Right lobe of liver (tissue), 6 donors: ENCODE measurements at places on chromosomes 2 and 18. TPM values are rescaled to one million over a fixed set of nuclear protein-coding genes. Genes with fewer than 3 reads are reported as not detected.

GRCh38 chr2:16012626-16013358 lies 72.4 kb downstream of the MYCN start:
- no peaks in the 10 kb centered on the region for H3K36me3 ChIP-seq
- DNase-seq = no peak
- H3K4me1 ChIP-seq = peaks cover 6% of the 10 kb centered on the region

DNA sequence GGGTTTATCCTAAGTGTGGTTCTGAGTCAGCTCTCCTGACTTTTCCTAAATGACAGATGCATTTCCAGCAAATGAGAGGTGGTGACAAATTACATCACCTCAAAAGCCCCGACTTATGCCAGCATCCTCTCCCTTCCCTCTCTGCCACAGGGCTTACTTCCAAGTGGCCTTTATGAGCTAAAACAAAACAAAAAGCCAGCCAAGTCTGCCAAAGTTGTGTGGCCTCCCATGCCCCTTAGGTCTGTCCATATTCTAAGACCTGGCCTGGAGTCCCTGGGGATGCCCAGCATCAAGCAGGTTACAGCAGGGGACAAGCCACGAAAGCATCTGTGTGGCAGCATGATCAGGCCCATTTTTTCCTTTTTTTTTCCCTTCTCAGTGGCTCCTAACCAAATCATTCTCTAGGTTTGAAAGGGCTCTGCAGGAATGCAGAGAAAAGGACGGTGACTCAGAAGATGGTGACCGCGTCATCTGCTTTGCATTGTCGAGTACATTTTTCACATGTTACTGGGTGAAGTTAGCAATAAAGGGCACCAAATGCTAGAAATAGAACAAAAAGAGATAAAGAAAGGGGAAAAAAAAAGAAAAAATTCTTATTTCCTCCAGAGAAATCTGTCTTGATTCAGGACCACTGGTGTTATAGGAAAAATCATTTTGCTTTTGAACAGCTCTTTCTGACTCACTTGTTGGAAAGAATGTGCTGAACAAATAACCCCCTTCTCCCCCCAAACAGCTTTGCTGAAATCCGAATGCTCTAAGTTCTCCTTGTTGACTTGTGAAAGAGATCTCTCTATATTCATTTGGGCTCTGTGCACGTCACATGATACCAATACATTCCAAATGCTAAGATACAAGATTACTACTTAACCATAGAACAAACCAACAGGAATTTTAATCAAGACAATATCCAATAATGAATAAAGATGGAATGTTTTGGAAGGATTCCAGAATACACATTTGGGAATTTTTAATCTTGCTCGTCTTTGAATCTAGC lies 178.7 kb downstream of the EN1 start:
- no peaks in the 10 kb centered on the region for H3K27me3 ChIP-seq
- H3K36me3 ChIP-seq = no peaks in the 10 kb centered on the region
- no peak overlapping the region for H3K4me3 ChIP-seq
- no peaks in the 10 kb centered on the region for H3K4me1 ChIP-seq

- H3K36me3 ChIP-seq = no peaks in the 10 kb centered on the region
- no peaks in the 10 kb centered on the region for H3K4me1 ChIP-seq
- no peak overlapping the region for H3K4me3 ChIP-seq
- no peak overlapping the region for H3K27ac ChIP-seq
- H3K27me3 ChIP-seq = no peaks in the 10 kb centered on the region
These were observed 4.6 kb downstream of the TBC1D8 start for GRCh38 chr2:101146535-101146934.

The TCF23 gene
- not detected for total RNA-seq

DNA sequence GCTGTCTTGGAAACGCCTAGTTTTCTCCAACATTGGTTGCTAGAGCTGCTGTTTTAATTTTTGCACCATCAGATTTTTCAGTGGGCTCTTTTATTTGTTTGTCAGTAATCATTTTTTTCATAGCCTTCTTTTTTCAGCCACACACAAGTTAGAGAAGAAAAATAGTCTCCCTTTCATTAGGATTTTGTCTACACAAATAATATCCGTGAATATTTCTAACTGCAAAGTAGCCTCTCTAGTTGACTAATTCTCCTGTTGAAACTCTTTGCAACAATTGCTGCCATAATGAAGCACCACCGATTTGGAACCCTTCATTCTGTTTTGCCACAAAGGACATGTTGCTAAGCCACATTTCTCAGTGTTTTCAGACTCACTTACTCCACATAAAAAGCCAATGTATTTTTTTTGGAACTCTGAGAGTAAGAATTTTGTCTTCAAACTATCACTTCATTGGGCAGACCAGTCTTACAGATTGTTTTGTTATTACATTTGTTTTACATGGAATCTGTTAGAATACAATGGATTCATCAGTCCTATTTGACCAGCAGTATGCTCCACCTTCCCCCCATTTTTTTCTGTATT lies 9.6 kb downstream of the KCNJ3 start:
- no peaks in the 10 kb centered on the region for H3K36me3 ChIP-seq
- no peak overlapping the region for H3K4me3 ChIP-seq
- H3K4me1 ChIP-seq = no peaks in the 10 kb centered on the region
- no peak for DNase-seq
- no peaks in the 10 kb centered on the region for H3K27me3 ChIP-seq

DNA sequence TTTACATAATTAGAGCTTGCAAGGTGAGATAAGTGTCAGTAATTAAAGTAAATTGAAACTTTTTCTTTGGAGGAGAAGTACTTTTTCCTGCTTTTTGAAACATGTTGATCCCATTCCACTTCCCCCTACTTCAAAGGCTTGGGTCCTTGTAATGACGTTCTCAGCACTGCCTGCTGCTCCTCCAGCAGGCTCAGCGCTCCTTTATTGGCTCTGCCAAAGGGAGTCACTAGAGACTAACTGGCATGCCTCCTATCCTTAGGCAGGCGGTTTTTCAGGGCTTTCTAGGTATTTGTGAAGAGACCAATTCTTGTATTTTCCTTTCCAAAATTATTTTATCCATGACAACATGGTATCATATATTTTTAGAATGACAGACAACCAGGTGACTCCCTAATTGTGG lies 43.9 kb upstream of the ACADL start:
- DNase-seq = no peak
- no peaks in the 10 kb centered on the region for H3K4me1 ChIP-seq
- no peaks in the 10 kb centered on the region for H3K36me3 ChIP-seq
- H3K27me3 ChIP-seq = no peaks in the 10 kb centered on the region
- no peak overlapping the region for H3K27ac ChIP-seq
- no peak overlapping the region for H3K4me3 ChIP-seq

- H3K36me3 ChIP-seq = no peaks in the 10 kb centered on the region
- no peak overlapping the region for H3K4me3 ChIP-seq
- no peak for DNase-seq
- no peaks in the 10 kb centered on the region for H3K4me1 ChIP-seq
These were observed 160.4 kb downstream of the AGAP1 start for GRCh38 chr2:235654103-235654813.

The C2orf80 gene
- not detected for total RNA-seq

The DPP10 gene
- total RNA-seq = not detected

DNA sequence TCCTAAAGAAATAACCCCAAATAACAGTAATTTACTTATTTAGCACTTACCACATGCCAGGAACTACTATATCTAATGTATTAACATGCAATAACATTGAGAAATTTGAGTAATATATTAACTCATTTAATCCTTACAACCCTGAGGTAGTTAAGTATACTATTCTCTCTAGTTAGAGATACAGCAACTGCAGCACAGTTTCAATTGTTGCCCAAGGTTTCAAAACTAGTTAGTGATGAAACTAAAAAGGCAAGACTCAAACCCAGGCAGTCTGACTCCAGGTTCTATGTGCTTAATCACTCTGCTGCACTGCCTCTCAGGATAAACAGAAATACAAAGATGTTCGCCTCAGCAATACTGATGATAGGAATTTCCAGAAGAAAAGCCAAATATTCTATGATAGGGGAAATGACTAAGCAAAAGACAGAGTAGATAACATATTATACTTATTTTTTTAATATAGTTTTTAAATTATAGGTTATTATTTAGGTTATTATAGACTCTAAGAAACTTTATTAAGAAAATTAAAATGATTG lies 88.0 kb downstream of the SS18 start:
- H3K27me3 ChIP-seq = no peaks in the 10 kb centered on the region
- H3K27ac ChIP-seq = no peak overlapping the region
- H3K4me1 ChIP-seq = no peaks in the 10 kb centered on the region
- DNase-seq = no peak

The GBX2 gene
- not detected for total RNA-seq

The SERPINB4 gene
- total RNA-seq = not detected

The CHRNG gene
- total RNA-seq = not detected

- H3K27me3 ChIP-seq = no peaks in the 10 kb centered on the region
- no peaks in the 10 kb centered on the region for H3K36me3 ChIP-seq
- H3K4me3 ChIP-seq = no peak overlapping the region
- no peak for DNase-seq
These were observed 85.8 kb downstream of the PLEKHM3 start for GRCh38 chr2:207939342-207940108.

- H3K4me1 ChIP-seq = no peaks in the 10 kb centered on the region
- peaks cover 54% of the 10 kb centered on the region for H3K27me3 ChIP-seq
- no peak for DNase-seq
- no peak overlapping the region for H3K27ac ChIP-seq
- H3K36me3 ChIP-seq = no peaks in the 10 kb centered on the region
These were observed 3.7 kb upstream of the SIX3 start for GRCh38 chr2:44937688-44938240.

DNA sequence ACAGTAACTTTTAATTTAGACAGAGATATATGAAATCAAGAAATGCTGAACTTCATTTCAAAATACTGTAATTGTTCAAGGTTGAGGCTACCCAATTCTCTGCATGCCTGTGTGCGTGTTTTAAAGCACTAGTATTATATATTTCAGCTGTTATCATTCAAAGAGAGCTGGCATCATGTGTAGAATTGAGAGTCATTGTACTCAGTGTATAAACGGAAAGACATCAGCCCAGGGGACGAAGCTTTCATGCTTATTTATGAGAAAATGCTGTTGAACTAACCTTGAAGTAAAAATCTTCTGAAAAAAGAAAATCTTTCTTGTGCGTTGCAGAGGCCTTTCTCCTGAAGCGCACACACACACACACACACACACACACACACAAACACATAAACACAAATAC lies 48.4 kb downstream of the MYCN start:
- no peak for DNase-seq
- H3K4me3 ChIP-seq = no peak overlapping the region
- no peaks in the 10 kb centered on the region for H3K4me1 ChIP-seq
- H3K36me3 ChIP-seq = no peaks in the 10 kb centered on the region

The TUBA3E gene
- not detected for total RNA-seq

The GPBAR1 gene
- 0.98 TPM for total RNA-seq

The KDM3A gene
- total RNA-seq = 40.8 TPM

DNA sequence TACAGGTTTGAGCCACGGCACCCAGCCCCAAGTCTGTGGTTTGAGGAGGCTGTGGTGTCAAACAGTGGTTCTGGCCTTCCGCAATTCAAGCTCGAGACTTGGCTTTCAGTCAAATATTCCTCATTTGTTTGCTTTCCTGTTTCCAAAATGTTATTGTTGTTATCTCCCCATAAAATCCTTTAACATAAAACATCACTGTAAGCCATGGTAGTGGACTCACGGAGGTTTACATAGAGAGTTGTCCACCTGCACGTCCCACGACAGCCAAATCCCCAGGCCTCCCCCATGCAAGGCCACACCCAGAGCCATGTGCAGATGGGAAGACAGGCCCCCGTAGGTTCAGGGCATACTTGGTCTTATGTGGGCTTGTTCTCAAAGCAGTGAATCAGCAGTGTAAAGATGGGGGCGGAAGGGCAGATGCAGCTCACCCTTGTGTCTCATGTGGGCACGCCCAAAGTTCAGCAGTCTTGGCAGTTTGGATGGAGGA lies 18.9 kb upstream of the ST3GAL5 start:
- no peak overlapping the region for H3K4me3 ChIP-seq
- no peak for DNase-seq
- H3K36me3 ChIP-seq = no peaks in the 10 kb centered on the region
- no peaks in the 10 kb centered on the region for H3K27me3 ChIP-seq

DNA sequence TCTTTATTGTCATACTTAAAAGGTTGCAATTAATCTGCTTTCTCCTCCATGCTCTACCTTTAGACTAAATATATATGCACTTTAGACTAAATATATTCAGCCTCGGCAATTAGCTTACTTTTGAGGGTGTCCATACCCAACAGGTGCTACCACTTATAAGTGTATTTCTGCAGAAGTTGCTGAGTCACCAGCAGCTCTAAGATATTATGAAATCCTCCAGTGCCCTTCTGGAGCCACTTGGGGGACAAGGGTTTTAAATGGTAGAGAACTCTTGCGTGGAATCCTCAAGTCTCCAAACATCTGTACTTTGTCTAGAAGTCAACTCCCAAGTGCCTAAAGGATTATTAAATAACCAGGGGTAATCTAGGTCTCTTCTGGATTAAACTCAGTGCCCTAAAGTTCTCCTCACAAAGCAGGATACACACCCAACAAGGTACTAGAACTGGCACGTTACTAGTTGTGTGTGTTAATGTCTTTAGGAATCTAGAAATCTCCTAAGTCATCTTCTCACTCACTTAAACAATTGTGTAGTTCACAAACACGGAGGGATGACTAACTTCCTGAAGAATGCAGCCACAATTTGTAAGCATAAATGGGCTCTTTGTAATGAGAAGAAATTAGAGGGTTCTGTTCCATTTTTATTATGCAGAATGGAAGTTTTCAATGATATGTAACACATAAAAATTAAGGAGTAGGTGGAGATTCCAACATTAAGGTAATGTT lies 159.7 kb downstream of the CD226 start:
- DNase-seq = no peak
- no peaks in the 10 kb centered on the region for H3K27me3 ChIP-seq
- H3K4me1 ChIP-seq = no peaks in the 10 kb centered on the region
- no peaks in the 10 kb centered on the region for H3K36me3 ChIP-seq
- no peak overlapping the region for H3K4me3 ChIP-seq

DNA sequence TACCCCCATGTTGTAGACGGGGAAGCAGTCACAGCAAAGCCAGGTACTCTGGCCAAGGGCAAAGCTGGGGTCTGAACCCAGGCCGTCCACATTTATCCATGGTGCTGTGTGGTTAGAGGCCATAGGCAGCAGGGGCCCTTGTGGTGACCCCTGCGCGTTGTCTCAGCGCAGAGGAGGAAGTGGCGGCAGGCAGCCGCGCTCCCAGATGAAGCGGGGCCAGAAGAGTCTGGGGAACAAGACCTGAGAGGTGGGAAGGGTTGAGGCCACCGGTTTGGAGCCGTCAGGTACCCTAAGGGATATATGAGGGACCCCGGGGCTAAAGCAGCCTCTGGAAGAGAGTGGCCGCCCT lies 770 bp downstream of the ZNF396 start:
- no peak overlapping the region for H3K27ac ChIP-seq
- H3K4me3 ChIP-seq = peak overlapping the region; percentile 87
- DNase-seq = peak; percentile 43
- H3K4me1 ChIP-seq = no peaks in the 10 kb centered on the region

DNA sequence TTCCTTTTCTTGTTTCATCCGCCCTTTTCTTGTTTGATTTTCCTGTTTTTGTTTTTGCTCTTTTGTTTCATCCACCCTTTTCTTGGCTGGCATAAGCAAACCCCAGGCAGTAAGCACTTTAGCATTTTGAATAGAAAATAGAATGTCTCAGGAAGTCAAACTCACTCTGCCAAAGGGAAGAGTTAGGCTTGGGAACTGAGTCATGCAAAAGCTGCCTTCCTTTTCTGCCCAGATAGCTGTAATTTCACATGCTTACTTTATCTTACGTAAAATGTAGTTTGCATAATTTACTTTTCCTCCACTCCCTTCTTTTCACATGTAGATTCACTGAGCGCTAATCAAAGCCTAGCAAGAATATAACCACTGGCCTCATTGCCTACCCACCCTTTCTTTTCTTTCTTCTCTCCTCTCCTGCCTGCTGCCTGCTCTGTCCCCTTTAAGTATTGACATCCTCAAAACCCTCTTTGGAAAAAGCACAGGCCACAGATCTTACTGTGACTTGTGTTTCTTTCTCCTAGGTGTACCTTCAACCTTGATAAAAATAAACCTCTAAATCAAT lies 48.4 kb downstream of the CNGA3 start:
- H3K4me1 ChIP-seq = no peaks in the 10 kb centered on the region
- H3K36me3 ChIP-seq = no peaks in the 10 kb centered on the region
- H3K27ac ChIP-seq = no peak overlapping the region
- no peaks in the 10 kb centered on the region for H3K27me3 ChIP-seq

The RAMP1 gene
- total RNA-seq = 18.3 TPM

The TLX2 gene
- total RNA-seq = not detected
